ENCODE measurements at places on chromosomes 3 and 15.

- DNase-seq = no peak
These were observed 57.8 kb upstream of the TBC1D5 start for GRCh38 chr3:17800232-17800631.

- peak; percentile 9 for DNase-seq
These were observed 62.2 kb upstream of the CTSH start for GRCh38 chr15:79007066-79007465.

GRCh38 chr3:19931180-19931692 is 2.8 kb downstream of the EFHB start:
- peak; percentile 89 for DNase-seq

DNA sequence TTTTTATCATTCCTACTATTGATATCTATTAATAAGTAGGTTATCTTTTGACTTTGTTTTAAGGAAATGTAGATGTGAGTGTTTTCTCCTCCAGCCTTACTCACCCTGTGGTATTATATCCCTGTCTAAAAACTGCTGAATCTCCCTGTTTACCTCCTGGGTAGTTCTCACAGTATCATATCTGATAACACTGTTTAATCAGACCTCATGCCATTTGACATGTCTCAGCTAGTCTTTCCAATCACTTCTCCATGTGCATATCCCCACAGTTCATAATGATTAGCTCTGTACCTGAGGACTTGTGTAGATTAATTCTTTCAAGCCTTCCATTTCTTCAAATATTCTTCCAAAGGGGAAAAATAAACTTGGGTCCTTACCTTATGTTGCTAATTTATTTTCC is 30.7 kb downstream of the DUOX2 start:
- DNase-seq = no peak

- peak; percentile 35 for DNase-seq
These were observed 37.0 kb upstream of the TRIM71 start for GRCh38 chr3:32780735-32781210.
